Right renal cortex interstitium (tissue), 3 donors: ENCODE measurements at places on chromosomes 11 and 22.

DNA sequence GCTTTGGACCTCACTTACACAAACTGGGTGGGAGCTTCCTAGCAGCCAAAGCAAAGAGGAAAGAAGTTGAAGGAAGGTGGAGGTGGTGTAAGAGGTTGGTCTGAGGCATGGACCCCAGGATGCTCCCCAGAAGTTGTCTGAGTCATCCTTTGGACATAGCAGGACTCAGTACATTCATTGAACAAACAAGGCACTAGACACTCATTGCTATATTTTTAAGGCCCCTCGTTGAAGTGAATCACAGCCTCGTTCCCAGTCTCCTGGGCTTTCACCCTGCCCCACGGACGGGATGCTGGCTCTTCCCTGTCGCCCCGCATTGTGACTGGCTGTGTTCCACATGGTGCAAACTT is 95.9 kb upstream of the FGF3 start:
- no peak for DNase-seq

DNA sequence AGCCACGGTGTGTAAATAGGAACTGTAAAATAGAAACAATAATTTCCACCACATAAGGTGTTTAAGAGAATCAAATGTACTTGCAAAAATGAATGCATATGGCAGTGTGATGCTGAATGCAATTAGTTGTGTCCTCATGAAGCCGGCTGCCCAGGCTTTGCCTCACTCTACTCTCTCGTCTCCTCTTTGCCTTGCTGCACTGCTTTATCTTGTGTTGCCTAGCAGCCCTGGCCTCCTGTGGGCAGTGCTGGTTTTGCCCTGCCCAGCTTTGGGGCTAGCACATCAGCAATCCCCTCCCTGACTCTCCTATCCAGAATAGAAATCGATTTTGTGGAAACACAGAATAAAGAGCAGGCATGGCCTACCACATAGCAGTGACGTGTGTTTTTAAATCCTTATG is 30.0 kb downstream of the LRRC32 start:
- DNase-seq: no peak

DNA sequence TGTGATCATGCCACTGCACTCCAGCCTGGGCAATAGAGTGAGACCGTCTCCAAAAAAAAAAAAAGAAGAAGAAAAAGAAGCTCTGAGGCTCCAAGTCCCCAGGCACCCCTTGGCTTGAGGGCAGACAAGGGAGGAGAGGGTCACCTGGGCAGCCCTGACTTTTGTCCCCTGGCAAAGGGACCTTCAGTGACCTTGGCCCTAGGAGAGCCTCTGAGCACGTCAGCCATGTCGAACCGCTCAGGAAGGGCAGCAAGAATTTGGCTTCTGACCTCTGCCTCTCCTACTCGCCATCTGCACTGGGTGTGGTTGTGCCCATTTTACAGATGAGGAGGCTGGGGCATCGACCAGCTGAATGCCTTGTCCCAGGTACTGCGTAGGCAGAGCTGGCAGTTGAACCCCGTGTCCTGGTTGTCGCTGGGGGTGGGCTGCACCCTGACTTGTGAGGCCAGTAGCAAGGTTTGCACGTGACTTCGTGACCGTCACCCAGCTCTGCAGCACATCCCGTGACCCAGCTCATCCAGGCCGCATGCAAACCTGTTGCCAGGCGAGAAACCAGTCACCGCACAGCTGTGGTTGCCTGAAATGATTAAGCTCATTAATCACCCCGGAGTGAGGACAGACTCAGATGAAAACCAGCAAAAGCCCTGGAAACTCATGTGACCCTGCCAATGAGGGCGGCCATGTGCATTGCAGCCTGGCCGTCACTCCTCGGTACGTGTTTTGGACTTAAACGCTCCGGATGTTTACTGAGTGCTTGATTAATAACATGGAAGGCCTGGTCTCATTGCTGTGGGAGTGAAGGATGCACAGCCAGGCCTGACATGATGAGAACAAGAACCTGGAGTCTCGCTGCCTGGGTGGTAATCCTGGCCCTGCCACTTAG is 47.7 kb upstream of the PPP6R3 start:
- no peak for DNase-seq

DNA sequence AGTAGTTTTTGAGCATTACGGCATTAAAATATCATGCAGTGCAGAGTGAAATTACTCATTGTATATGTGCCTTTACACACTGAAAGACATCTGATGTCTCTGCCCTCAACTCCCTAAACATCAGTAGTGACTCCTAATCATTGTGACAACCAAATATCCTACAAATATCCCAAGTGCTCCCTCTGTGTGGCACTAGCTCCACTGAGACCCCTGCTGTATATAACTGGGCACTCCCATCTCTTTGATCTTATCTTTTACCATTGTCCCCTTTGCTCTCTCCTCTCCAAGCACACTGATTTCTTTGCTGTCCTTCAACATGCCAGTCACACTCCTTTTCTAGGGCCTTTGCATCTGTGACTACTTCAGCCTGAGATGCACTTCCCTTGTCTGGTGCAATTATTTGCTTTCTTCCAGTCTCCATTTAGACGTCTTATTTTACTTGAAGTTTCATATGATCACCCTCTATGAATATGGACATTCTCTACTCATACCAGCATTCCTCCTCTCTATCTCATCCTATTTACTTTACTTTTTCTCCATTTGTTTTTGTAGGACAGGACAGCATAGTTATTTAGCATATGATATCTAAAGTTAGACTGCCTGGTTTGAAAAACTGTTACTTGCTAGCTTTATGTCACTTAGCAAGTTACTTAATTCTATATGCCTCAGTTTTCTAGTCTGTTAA is 2.4 kb downstream of the SLC5A12 start:
- no peak for DNase-seq

DNA sequence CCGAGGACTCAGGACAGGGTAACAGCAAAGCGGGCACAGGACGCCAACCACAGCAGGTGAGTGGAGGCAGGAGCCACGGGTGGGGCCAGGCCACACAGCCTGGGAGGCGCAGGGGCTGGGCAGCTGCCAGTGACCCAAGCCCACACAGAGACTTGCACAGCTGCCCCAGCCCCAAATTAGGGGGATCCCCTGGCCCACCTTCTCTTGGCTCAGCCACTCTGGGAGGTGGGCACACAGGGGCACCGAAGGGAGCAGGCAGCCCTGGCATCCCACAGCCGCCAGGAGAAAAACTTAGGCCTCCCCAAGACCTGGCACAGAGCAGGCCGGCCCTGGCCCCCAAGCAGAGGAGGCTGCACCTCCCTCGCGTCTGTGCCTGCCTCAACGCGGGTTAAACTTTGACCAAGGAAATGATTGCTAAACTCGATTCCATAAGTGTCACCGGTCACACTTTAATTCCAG is at the start of gene SLC22A12:
Gene SLC22A12 (plus strand): TSS at position 458 of the 459 bp plus-strand sequence. CDS start 337 bp downstream, outside the sequence.
- DNase-seq: no peak
